PC-9 (cell line): ENCODE measurements at places on chromosomes 1 and 21. TPM values are rescaled to one million over a fixed set of nuclear protein-coding genes. Genes with fewer than 3 reads are reported as not detected.

DNA sequence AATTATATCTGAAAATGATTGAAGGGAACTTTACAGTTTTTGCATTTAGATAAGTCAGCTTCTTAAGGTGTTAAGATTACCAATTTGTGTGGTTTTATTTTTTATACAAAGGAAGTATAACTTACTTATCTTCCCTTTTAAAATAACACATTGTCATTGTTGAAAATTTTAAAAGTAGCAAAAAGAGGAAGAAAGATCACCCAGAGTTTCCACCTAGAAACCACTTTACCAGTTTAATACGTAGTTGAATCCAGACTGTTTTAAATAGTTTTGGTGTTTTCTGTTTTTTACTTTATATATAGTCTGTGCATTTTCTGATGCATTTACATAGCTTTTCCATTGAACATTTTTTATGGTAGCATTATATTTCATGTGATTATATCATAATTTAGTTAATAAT, 6.1 kb downstream of the CCDC18 start:
- no peak overlapping the region for H3K4me3 ChIP-seq
- no peak for DNase-seq
- H3K27me3 ChIP-seq = no peaks in the 10 kb centered on the region
- no peak overlapping the region; the same call in 1 of the 2 replicates for H3K27ac ChIP-seq

The SDC3 gene
- 33.7 and 37.4 TPM in 2 replicates for total RNA-seq

The IGSF3 gene
- 27.8 and 30.1 TPM in 2 replicates for total RNA-seq

The GSTM5 gene
- not detected in 2 replicates for total RNA-seq

DNA sequence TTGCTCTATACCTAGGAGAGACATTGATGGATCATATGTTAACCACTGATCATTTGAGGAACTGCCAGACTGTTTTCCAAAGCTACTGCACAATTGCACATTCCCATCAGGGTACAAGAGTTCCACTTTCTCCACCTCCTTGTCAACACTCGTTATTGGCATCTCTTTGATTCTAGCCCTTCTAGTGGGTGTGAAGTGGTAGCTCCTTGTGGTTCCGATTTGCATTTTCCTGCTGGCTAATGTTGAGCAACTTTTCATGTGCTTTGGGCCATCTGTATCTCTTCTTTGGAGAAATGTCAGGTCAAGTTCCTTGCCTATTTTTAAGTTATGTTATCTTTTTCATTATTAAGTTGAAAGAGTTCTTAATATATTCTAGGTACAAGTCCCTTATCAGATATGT, 90.1 kb downstream of the DMRTB1 start:
- H3K27me3 ChIP-seq = no peaks in the 10 kb centered on the region
- H3K36me3 ChIP-seq = no peaks in the 10 kb centered on the region
- no peak for DNase-seq
- H3K27ac ChIP-seq = no peak overlapping the region

- no peaks in the 10 kb centered on the region for H3K27me3 ChIP-seq
- no peaks in the 10 kb centered on the region; the same call in 1 of the 2 replicates for H3K4me1 ChIP-seq
- H3K36me3 ChIP-seq = peaks cover 3% of the 10 kb centered on the region; the same call in 1 of the 2 replicates
- no peak for DNase-seq
These were observed 11.5 kb downstream of the SLC37A1 start for GRCh38 chr21:42525029-42525581.

- no peaks in the 10 kb centered on the region for H3K27me3 ChIP-seq
- H3K27ac ChIP-seq = no peak overlapping the region
- no peak for DNase-seq
- no peak overlapping the region for H3K4me3 ChIP-seq
- H3K36me3 ChIP-seq = no peaks in the 10 kb centered on the region
These were observed 68.7 kb downstream of the RGL1 start for GRCh38 chr1:183873642-183874041.

DNA sequence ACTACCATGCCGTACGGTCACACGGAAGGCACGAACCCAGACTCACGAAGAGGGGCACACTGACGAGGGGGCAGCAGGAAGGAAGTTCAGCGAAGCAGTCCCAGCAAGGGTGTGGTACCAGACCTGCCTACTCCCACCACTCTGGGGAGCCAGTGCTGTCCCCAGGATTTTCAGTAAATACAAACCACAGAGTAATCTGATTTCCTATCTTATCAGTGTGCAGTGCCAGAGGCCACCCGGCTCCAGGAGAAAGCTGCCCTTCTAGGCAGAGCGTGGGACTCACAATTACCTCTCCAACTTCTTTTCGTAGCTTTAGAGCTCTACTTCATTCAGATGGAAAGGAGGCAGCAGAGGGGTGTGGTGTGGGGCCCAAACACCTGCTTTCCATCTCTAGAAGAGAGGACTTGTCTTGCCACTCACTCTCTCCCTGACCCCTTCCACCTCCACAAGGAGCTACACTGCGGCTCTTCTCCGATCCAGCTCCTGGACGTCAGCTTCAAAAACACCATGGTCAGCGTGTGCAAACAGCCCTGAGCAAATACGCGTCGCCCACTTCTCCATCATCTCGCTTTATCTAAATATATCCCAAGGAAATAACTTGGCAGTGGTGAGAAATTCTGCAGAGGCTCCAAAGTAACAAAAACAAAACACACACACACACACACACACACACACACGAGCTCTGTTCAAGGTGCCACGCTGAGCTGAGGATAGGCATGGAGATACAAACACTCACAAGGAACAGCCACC, 98.5 kb downstream of the MRPL37 start:
- no peak overlapping the region for H3K27ac ChIP-seq
- DNase-seq = no peak
- H3K36me3 ChIP-seq = no peaks in the 10 kb centered on the region
- no peaks in the 10 kb centered on the region for H3K27me3 ChIP-seq

- no peak overlapping the region for H3K4me3 ChIP-seq
- no peak for DNase-seq
- H3K27me3 ChIP-seq = peaks cover 3% of the 10 kb centered on the region; the same call in 1 of the 2 replicates
These were observed 26.5 kb downstream of the ACTA1 start for GRCh38 chr1:229407206-229408026.

DNA sequence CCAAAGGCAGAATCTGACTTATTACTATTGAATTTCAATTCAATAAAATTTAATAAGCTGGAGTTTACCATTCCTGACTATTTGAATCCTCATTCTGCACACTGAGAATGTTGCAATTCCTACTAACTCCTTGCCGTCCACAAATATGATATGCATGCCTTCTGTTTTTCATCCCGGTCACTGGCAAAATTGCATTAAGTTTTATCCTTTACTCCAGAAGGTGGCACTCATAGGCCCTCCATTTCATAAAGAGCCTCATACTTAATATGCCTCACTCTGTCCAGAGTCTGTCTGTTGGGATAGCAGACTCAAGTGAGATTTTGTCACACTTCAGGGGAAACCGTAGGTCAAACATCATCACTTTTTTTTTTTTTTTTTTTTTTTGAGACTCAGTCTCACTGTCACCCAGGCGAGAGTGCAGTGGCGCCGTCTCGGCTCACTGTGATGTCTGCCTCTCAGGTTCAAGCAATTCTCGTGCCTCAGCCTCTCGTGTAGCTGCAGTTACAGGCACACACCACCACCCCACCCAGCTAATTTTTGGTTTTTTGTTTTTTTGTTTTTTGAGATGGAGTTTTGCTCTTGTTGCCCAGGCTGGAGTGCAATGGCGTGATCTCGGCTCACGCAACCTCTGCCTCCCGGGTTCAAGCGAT, 27.3 kb downstream of the F11R start:
- no peak overlapping the region for H3K4me3 ChIP-seq
- peaks cover 5% of the 10 kb centered on the region; the same call in 1 of the 2 replicates for H3K36me3 ChIP-seq
- H3K27me3 ChIP-seq = no peaks in the 10 kb centered on the region

- H3K27me3 ChIP-seq = no peaks in the 10 kb centered on the region
- H3K27ac ChIP-seq = no peak overlapping the region
- no peak overlapping the region for H3K4me3 ChIP-seq
These were observed 515.1 kb upstream of the PTBP2 start for GRCh38 chr1:96206451-96206850.
